ENCODE measurements at places on chromosomes 2 and 18.

DNA sequence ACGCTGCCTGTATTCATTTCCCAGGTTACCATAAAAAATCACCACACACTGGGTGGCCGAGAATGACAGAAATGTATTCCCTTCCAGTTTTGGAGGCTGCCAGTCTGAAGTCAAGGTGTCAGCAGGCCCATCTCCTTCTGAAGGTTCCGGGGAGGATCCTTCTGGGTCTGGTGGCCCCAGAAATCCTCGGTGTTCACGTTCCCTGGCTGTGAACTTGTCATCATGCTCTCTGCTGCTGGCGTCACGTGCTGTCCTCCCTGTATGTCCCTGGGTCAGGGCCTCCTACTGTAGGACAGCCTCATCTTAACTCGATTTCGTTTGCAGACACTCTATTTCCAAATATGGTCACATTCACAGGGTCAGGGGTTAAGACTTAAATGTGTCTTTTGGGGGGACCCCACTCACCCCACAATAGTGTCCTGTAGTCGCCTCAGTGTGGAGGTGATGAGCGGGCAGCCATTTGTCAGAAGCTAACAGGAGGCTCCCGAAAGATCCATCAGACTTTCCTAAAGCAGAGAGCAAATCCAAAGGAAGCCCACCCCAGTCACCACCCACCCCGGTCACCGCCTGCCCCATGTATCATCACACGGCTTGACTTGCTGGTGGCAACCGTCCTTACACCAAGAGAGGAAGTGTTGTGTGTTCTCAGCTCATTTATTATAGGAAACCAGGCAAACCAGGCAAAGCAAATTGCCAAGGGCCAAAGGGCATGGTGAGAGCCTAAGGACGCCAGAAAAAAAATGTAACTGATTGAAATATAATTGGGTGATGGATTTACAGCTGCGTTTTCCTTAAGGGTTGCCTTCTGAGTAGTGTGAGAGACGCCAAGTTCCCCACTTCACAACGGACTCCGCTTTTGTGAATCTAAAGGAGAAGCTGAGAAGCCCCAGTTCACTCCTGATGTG is 148.8 kb upstream of the ZNF236 start:
- no peak for DNase-seq

GRCh38 chr2:186595219-186595618 is 5.4 kb downstream of the ITGAV start:
- no peak for DNase-seq

DNA sequence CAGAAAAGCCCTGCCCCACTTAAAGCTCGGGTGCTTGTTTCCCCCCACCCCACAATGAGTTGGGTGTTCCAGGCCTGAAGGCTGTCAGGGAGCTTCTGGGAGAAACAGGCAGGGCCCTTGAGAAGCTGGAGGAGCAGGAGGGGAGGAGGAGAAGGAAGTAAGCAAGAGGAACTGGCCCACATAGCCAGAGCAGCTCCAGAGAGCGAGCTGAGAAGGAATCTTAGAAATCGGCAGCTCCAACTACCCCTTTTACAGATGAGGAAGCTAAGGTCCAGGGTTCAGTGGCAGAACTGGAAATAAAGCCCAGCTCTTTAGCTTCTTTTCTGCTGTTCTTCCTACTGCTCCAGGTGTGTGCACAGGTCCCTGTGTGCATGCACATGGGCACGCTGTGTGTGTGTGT is 12.7 kb upstream of the KCNK3 start:
- DNase-seq = no peak

- no peak for DNase-seq
These were observed 84.8 kb downstream of the VRK2 start for GRCh38 chr2:58131191-58132011.

- DNase-seq = no peak
These were observed 1183.6 kb downstream of the LRP1B start for GRCh38 chr2:140947236-140947635.

DNA sequence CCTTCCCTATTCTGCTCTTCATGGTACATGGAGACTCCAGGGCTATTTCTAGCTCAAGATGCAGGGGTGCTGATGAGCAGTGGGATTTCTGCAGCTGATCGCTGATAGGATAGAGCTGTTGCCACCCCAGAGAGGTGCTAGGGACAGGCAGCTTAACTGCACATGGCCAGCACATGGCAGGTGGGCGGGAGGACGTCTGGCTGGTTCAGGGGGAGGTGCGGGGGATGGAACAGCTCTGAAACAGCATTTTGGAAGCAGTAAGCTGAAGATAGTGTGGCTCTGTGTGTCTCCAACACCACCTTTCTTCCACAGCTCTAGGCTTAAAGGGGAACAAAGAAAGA is 151.9 kb upstream of the PELI1 start:
- no peak for DNase-seq

GRCh38 chr2:138964418-138964817 is 184.2 kb upstream of the NXPH2 start:
- no peak for DNase-seq

GRCh38 chr2:134324947-134325346 is 71.1 kb downstream of the MGAT5 start:
- DNase-seq = no peak

DNA sequence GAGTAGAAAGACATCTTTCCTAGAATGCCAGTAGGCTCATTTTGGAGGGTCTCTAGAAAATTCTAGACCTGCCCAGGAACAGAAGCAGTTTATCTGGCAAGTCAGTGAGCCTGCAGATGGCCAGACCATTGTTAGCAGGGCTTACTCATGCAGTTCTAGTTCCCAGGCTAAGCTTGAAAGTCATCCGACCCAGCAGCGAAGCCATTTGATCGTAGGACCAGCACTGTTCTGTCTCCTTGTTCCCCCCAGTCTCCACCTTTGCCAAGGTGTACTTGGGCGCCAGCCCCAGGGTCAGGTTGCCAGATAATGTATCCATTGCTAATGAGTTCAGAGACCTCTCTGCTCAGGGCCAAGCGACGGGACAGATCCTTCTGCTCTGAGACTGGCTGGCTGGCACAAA is 70.1 kb downstream of the EPAS1 start:
- DNase-seq = no peak

- no peak for DNase-seq
These were observed 35.5 kb upstream of the SLC35F5 start for GRCh38 chr2:113791697-113792590.

GRCh38 chr2:9883897-9884296 is 40.6 kb downstream of the TAF1B start:
- no peak for DNase-seq

DNA sequence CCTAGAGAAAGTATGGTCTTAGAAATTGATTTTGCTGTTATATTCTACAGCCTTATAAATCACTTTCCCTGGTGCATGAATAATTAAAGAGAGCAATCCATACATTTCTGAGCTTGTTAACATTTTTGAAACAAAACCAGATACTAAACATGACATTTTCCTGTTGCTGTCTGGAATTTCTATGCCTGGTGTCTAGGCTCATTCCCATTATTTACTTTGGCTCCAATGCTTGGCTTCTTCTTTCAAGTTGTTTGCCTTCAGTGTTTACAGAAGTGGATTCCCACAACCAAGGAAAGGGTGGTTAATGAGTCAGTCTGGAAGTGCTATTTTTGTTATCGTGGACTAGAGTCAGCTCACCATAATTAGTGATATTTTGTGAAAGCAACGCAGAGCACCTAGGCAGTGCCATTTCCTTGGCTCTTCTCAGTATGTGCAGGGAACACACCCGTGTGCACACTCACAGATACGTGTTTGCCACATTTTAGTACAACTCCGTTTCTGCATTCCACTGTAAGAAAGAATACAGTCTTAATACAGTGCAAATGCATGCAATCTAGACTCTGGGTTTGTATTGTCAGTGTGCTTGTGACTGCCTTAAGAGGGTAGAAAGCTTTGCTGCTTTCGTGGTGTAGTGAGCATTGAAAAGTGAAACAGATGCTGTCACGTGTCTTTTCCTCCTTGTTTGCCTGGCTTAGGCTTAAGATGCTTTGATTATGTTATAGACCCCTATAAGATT is 185.0 kb upstream of the RASGRP3 start:
- DNase-seq = no peak

DNA sequence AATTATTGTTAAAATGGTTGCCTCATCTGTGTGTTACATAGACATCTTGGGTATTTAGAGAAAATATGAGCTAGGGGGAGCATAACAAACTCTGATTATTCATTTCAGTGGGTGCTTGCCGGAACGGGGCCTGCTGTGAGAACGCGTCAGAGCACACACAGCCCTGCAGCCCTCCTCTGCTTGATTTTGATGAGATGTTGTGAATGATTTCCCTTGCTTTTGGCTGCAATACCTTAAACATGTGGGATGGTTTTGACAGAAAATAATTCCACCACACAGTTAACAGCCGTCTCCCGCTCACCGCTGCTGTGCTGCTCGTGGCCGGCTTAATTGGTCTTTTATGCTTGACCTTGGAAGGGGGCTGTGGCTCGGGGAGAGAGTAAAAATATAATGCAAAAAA is 49.9 kb upstream of the TXNDC2 start:
- DNase-seq = no peak

DNA sequence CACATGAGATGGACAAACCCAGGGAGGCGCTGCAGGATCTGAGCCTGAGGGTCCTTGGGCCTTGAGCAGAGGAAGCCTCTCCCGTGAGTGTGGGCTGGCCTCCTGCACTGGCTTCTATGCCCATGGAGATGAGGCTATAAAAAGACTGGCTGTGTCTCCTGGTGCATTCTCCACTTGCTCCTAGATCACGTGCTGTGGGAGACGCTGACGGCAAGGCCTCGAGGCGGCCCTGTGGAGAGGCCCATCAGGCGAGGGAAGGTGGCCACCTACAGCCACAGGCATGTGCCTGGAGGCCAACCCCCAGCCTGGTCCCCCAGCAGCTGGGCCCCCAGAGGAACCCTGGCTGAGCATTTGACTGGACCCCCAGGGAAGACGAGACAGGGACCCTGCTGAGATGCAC is 198.9 kb downstream of the TWIST2 start:
- DNase-seq = no peak

DNA sequence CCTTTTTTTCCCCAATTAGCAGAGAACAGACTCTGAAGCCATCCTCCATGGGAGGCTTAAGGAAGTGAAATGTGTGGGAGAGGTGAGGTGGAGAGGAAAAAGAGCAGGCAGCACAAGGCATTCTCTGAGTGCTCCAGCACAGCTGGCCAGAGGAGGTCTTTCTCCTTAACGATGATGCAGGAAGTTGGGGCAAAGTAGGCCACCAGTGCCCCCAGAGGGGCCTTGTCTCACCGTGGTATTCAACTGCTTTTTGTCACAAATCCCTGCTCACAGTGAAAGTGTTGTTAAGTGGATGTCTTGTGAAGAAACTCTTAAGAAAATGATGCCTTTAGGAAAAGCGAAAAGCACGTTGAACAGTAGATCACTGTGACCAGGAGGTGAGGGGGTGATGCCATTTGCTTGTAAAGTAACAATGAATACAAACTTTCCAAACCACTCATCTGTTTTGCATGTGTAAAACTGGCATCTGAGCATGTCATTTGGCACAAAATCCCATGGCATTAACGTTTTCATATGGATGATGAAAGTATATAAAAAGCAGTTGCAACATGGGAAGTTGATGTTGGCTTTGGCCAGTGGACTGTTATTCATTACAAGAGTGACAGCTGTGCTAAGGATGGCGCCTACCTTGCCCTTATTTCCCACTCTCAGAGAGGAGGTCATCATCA is 49.2 kb upstream of the CDC42EP3 start:
- no peak for DNase-seq

GRCh38 chr2:7819850-7820249 is 862.0 kb upstream of the ID2 start:
- no peak for DNase-seq

DNA sequence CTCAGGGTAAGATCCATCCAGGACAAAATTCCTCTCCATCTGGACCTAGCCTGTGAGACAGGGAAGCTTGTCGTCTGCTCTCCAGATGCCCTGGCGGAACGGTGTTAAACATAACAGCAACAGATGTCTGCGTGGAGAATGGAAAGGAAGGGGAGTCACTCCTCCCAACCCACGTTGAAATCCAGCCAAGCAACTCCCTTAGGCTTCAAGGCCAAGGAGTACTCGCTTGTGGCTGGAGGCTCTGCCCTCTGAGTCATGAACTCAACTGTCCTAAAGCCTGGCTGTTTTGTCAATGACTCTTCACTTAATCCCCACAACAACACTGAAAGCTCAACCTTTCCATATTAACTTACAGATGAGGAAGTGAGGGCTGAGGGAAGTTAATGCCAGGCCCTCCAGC is 42.2 kb downstream of the TPO start:
- no peak for DNase-seq

DNA sequence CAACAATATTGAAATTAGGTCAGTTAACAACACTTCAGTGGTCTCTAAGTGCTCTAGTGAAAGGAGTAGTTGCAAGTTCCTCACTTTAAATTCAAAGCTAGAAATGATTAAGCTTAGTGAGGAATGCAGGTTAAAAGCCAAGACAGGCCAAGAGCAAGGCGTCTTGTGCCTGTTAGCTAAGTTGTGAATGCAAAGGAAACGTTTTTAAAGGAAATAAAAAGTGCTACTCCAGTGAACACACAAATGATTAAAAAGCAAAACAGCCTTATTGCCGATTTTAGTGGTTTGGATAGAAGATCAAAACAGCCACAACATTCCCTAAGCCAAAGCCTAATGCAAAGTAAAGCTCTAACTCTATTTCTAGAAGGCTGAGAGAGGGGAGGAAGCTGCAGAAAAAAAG is 44.7 kb downstream of the ANTXR1 start:
- DNase-seq = no peak

- no peak for DNase-seq
These were observed 201.7 kb downstream of the TNS1 start for GRCh38 chr2:217801115-217801531.

DNA sequence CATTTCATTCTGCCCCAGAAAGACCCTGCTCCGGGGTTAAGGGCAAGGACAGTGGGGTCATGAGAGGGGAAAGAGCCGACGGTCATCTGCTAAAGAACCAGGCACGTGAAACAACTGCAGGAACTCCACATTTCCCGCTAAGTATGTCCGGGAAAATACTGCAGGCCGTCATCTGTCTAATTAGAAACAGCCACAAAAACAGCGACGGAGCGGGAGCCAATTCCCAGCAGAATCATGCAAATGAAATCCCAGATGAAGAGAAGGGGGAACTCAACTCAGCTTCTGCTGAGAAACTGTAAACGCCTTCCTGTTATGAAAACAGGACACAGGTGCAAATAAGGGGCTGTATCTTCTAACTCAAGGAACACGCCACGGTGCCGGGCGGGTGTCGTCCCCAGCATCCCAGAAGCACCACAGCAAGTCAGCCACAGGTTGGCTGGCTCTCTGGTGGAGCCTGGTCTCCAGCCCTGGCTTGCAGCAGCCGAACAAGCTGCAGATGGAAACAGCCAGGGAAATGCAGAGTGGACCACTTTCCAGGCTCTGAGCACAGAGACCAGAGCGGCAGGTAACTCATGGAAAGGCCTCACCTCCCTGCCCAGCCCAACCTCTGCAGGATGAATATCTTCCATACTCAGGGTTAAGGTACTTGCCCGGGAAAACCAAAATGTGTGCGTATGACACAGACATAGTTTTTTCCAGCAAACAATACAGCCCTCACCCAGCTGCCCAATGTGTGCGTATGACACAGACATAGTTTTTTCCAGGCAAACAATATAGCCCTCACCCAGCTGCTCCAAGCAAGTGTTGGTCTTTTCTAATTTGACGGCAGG is 28.9 kb downstream of the PXDN start:
- no peak for DNase-seq

- no peak for DNase-seq
These were observed 7.4 kb upstream of the MTERF4 start for GRCh38 chr2:241109210-241110088.
